ENCODE measurements at places on chromosomes 6 and 20. TPM values are rescaled to one million over a fixed set of nuclear protein-coding genes. Genes with fewer than 3 reads are reported as not detected.

GRCh38 chr6:68779366-68779765 is 144.3 kb downstream of the ADGRB3 start:
- H3K27ac ChIP-seq = no peak overlapping the region
- H3K36me3 ChIP-seq = no peaks in the 10 kb centered on the region
- no peak for DNase-seq

DNA sequence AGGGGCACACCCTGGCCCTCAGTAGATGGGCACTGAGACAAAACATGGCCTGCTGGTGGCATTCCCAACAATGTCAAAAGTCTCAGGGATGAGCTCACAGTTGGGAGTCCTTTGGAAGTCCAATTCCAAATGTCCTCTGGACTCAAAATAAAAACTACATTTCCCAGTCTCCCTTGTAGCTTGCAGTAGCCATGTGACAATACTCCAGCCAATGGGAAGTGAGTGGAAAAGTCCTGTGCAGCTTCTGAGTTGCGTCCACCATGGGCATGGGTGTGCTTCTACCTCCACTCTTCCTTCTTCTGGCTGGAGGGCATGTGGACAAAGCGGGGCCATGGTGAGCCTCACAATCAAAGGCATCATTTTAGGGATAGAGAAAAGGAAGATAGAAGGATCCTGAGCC is 5.8 kb upstream of the ADAM33 start:
- no peak overlapping the region for H3K4me3 ChIP-seq
- no peaks in the 10 kb centered on the region for H3K27me3 ChIP-seq
- no peaks in the 10 kb centered on the region for H3K36me3 ChIP-seq
- peak; percentile 77 for DNase-seq

DNA sequence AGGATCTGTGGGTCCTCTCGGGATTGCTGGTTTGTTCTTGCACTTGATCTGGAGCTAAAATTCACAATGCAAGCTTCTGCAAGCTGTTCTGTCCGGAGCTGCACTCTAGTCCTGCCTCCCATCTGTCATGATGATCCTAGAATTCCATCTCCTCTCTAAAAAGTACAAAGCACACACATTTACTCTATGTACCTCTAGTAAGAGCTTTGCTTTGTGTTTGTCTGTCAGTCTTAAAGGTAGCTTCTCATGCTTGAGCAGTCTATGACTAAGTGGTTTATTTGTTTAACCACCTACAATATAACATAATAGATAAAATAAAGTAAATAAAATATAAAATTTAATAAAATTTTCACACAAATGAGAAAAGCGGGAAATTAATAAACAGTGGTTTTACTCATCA is 46.0 kb upstream of the PKIB start:
- no peaks in the 10 kb centered on the region for H3K36me3 ChIP-seq
- DNase-seq = no peak
- H3K4me1 ChIP-seq = no peaks in the 10 kb centered on the region
- H3K4me3 ChIP-seq = no peak overlapping the region
- no peaks in the 10 kb centered on the region for H3K27me3 ChIP-seq
- no peak overlapping the region for H3K27ac ChIP-seq

DNA sequence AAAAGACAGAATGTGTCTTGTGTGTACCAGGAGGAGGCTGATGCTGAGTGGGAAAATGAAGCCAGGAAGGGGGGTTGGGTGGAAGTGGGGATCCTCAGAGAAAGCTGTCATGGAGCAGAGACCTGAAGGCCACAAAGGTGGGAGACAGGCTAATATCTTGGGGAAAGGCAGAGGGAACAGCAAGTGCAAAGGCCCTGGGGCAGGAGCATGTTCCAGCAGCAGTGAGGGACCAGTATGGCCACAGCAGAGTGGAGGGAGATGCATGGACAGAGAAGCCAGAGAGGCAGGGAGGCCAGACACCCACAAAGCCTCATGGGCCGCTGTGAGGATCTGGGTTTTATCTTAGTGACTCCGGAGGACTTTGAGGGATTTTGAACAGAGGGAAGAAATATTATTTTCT is 254.2 kb upstream of the SULF2 start:
- H3K27ac ChIP-seq = no peak overlapping the region
- H3K36me3 ChIP-seq = no peaks in the 10 kb centered on the region
- no peaks in the 10 kb centered on the region for H3K4me1 ChIP-seq
- no peaks in the 10 kb centered on the region for H3K27me3 ChIP-seq

DNA sequence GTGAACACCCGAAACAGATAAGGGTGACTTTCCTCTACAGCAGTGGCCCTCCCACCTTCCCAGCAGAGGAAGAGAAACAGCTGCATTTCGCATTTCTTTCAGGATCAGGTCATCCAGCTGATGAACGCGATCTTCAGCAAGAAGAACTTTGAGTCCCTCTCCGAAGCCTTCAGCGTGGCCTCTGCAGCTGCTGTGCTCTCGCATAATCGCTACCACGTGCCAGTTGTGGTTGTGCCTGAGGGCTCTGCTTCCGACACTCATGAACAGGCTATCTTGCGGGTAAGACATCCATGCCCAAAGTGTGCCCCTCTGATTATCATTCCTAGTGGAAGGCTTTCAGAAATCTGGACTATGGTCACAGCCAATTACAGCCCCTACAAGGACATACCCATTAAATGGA is 27.8 kb upstream of the MROH8 start:
- no peaks in the 10 kb centered on the region for H3K27me3 ChIP-seq
- no peaks in the 10 kb centered on the region for H3K36me3 ChIP-seq
- H3K4me1 ChIP-seq = no peaks in the 10 kb centered on the region
- DNase-seq = no peak
- H3K4me3 ChIP-seq = no peak overlapping the region

GRCh38 chr6:30832864-30833263 is 51.5 kb upstream of the DDR1 start:
- no peak overlapping the region for H3K4me3 ChIP-seq
- no peaks in the 10 kb centered on the region for H3K36me3 ChIP-seq
- H3K27me3 ChIP-seq = no peaks in the 10 kb centered on the region
- DNase-seq = no peak
- no peak overlapping the region for H3K27ac ChIP-seq
- no peaks in the 10 kb centered on the region for H3K4me1 ChIP-seq

GRCh38 chr20:32476684-32477593 is 108.2 kb downstream of the NOL4L start:
- H3K4me3 ChIP-seq = no peak overlapping the region
- peaks cover 10% of the 10 kb centered on the region for H3K4me1 ChIP-seq
- no peaks in the 10 kb centered on the region for H3K36me3 ChIP-seq
- H3K27ac ChIP-seq = peak overlapping the region; percentile 88

DNA sequence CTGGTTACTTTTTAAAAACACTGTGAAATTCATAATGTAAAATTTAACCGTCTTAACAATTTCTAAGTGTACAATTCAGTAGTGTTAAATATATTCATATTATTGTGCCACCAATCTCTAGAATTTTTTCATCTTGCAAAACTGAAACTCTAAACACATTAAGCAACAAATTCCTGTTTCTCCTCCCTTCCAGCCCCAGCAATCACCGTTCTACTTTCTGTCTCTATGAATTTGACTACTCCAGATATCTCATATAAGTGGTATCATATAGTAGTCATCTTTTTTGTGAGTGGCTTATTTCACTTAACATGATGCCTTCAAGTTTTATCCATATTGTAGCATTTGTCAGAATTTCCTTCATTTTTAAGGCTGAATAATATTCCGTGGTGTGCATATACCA is 44.7 kb downstream of the RSPH3 start:
- DNase-seq = no peak
- no peak overlapping the region for H3K4me3 ChIP-seq
- no peaks in the 10 kb centered on the region for H3K4me1 ChIP-seq
- no peaks in the 10 kb centered on the region for H3K27me3 ChIP-seq
- no peaks in the 10 kb centered on the region for H3K36me3 ChIP-seq
- H3K27ac ChIP-seq = no peak overlapping the region

DNA sequence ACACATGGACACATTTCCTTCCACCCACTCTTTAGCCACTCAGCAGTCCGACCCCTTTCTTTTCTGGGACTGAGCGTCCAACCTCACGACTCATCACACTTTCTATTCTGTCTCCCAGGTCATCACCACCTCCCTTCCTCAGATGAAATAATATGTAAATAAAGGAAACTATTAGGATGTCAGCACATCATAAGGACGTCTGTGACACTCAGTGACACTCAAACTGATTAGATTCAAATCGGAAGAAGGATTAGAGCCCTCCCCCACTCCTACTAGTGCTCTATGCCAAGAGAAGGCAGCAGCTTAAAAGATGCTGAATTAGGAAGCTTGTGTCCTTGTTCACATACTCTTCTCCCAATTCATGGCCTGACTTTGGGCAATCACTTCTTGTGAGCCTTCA is 113.6 kb downstream of the TNFRSF21 start:
- no peak overlapping the region for H3K27ac ChIP-seq
- no peaks in the 10 kb centered on the region for H3K36me3 ChIP-seq
- no peaks in the 10 kb centered on the region for H3K27me3 ChIP-seq
- peaks cover 3% of the 10 kb centered on the region for H3K4me1 ChIP-seq
- H3K4me3 ChIP-seq = no peak overlapping the region

ATF6B gene
- 34.7 TPM for total RNA-seq

GRM1 gene
- total RNA-seq = not detected
